ENCODE measurements at places on chromosomes 1 and 21. TPM values are rescaled to one million over a fixed set of nuclear protein-coding genes. Genes with fewer than 3 reads are reported as not detected.

HSD3B1 gene
- not detected for total RNA-seq

DENND2C gene
- total RNA-seq, result 0.23 TPM

HES3 gene
- total RNA-seq, result not detected

TSNAX gene
- total RNA-seq, result 42.5 TPM

ICOSLG gene
- total RNA-seq, result 5.5 TPM

ZNF683 gene
- 0.31 TPM for total RNA-seq

LCE2A gene
- total RNA-seq, result not detected

RNU1-2 gene
- total RNA-seq, result 2,872 TPM

ATP1A4 gene
- not detected for total RNA-seq

FMO2 gene
- total RNA-seq, result not detected

ZFP69B gene
- total RNA-seq, result 4.4 TPM

TMEM52 gene
- not detected for total RNA-seq

PTGER3 gene
- total RNA-seq, result 0.14 TPM

RHBDL2 gene
- total RNA-seq, result not detected

PTCH2 gene
- total RNA-seq, result 0.86 TPM

SLAMF7 gene
- total RNA-seq, result 7.6 TPM

ADAMTS5 gene
- total RNA-seq, result not detected

PTGFR gene
- total RNA-seq, result not detected

IQCC gene
- 4.3 TPM for total RNA-seq
